LHCN-M2 (cell line): ENCODE measurements at places on chromosomes 16 and 17. TPM values are rescaled to one million over a fixed set of nuclear protein-coding genes. Genes with fewer than 3 reads are reported as not detected.

Gene CLDN7
- total RNA-seq: not detected in 2 replicates

Gene KRT9
- not detected in 2 replicates for total RNA-seq

Gene SPN
- total RNA-seq: not detected in 2 replicates

Gene SHCBP1
- 59.4 and 67.0 TPM in 2 replicates for total RNA-seq

Gene TLCD3A
- 20.7 and 22.7 TPM in 2 replicates for total RNA-seq

Gene PIK3R5
- not detected in 2 replicates for total RNA-seq

GRCh38 chr17:28878158-28878910, 19.2 kb downstream of the FLOT2 start:
- peak; percentile 19 for DNase-seq

DNA sequence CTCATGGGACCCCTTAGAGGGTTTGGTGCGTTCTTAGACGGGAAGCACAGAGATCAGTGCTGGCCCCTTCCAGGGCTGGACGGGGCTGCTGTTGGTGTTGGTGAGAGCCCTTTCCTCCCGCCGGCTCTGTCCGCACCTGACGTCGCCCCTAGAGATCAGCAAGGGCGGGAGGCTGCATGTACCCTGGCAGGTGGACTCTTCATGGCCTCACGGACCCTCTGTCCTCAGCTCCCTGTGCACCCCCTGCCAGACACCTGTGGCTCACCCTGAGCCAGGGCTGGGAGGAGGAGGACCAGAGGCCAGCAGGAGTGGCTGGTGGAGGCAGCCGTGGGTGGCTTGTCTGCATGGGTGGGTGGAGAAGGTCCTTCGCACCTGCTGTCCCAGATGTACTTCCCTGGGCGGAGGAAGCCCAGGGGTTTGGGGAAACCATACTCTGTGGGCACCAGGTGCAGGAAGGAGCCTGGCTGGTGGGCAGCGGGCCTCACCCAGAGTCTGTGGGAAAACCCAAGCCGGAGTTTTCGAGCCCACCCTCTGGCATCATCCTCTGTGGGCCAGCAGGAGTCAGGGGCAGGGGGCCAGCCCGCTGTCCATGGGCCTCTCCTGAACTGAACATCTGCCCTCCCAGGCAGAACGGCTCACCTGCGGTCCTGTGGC, 348.6 kb downstream of the SEC14L1 start:
- no peak for DNase-seq

GRCh38 chr17:47875011-47875985, 20.7 kb upstream of the SP2 start:
- no peak for DNase-seq

DNA sequence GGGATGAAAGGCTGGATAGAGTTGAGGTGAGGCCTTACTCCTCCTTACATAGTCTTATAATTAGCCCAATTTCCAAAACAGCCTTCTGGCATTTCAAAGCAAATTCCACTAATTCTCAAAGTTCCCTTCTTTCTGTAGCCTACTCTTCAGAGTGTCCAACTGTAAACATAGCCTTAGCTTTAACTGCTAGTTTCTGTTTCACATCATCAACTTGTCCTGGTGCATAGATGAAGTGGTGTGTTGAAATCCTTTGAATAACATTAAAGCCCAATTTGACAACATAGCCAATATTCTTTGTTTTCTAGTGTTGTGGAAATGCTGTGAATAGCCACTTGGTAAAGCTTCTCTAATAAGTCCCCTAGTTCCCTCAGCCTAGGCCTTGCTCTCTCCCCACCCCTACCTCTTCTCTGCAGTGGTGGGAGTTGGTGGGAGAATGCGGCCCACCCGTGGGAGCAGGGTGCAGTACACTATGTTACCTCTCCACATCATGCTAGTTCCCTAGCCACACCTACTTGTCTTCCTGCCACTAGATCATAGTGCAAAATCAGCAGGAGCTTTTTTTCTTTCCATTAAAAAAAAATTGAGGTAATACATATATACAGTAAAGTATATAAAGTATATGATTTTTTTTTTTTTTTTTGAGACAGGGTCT, 127.0 kb upstream of the HAS3 start:
- DNase-seq: no peak

GRCh38 chr16:24152826-24153225, 103.3 kb upstream of the CACNG3 start:
- no peak for DNase-seq
